ENCODE measurements at places on chromosomes 3 and 15. TPM values are rescaled to one million over a fixed set of nuclear protein-coding genes. Genes with fewer than 3 reads are reported as not detected.
A peak's percentile ranks its signal among the peaks of the same experiment; 100 is the strongest.

DNA sequence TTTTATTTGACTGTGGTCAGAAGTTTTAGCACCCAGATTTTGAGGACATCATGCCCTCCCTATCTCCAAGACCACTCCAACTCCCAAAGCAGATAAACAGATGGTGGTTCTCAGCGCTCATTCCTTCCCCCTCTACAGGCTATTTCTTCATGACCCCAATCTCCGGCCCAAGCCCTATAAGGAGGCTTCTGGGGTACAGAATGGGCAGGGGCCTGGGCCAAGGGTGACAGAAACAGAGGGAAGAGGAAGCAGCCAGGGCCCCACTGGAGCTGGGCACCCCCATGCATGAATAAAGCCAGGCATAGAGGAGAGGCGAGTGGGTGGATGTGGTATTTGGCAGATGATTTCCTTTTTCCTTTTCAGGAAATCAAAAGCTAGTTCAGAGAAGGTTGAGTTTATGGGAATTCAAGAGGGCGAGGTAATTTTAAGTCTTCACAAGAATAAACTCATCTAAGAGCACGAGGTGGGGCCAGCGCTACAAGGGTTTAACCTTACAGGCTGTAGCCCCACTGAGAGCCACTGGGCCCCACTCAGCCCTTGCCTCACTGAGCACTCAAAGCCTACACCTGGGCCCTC lies 104.8 kb upstream of the HERC1 start:
- DNase-seq = no peak

GRCh38 chr3:196650740-196651311 lies 11.3 kb downstream of the NRROS start:
- peak; percentile 98 for DNase-seq

DNA sequence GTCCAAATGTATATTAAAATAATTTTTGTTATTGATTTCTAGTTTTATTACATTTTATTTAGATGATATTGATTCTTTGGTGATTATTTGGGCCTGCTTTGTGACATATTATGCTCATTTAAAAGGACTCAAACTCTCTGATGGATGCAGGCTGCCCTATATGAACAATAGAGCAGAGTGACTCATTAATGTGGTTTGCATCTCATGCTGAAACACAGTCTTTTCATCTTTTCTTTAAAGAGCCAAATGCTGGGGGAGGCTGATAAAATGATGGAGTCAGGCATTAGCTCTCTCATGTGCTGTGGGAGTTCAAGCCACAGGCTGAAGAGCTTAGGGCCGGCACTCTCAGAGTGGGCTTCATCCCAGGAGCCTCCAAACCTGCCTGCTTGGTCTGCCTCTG lies 7.2 kb downstream of the PLA1A start:
- DNase-seq = peak; percentile 59

Gene GOLGA6D
- total RNA-seq = not detected
